Fibroblast of lung (primary cell): ENCODE measurements at places on chromosomes 11 and 22. TPM values are rescaled to one million over a fixed set of nuclear protein-coding genes. Genes with fewer than 3 reads are reported as not detected.

DNA sequence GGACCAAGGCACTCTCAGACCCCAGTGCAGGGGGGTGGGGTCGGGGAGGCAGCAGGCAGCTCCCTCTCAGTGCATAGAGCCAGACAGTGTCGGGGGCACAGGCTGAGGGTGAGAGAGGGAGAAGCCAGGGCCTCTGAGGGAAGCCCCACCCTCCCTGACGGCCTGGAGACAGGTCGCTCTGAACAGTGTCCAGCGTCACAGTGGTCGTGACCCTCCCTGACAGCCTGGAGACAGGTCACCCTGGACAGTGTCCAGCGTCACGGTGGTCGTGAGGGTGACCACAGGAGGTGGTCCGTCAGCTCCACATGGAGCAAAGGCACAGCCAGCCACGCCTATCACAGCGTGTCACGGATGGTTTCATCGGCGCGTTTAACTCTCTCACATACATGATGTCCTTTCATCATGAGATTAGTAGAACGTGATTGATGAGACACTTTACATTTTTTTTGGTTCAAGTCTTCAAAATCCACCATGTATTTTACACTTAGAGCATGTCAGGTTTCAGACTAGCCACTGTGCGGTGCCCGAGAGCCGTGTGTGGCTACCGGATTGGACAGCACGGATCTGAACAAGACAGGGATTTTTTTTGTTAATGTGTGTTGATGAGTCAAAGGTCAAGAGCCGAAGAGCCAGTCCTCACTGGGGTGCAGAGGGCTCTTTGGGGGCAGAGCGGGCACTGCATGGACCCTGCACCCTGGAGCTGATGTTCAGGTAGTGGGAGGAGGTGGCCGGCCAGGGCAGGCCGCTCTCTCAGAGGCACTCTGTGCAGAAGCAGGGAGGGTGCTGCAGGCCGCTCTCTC, 23.9 kb upstream of the PANX2 start:
- H3K27me3 ChIP-seq, result peaks cover 16% of the 10 kb centered on the region
- no peak overlapping the region for H3K4me3 ChIP-seq
- no peaks in the 10 kb centered on the region for H3K4me1 ChIP-seq
- DNase-seq, result peak; percentile 58
- H3K27ac ChIP-seq, result no peak overlapping the region

DNA sequence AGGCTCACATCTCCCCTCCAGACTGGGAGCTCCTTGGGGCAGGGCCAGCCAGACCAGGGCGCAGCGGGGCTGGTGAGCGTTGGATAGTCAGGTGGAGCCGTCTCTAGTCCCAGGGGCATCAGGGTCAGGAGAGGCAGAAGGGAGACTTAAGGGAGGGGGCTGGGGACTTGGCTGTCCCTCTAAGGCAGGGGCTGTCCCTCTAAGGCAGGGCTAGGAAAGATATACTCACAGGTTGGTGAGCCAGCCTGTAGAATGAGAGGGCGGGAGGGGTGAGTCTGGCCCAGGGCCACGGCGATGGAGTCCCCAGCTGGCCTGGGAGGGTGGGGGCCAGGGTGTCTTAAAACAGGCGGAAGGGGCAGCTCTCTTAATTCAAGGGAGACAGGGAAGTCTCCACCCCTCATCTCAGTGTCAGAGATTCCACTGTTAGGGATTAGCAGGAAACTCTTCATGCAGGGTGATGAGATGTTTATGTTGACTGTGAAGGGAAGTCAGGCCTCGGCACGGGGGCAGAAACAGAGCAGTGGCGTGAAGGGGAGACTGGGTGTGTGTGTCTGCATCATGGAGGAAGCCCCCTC, 11.3 kb downstream of the P2RY2 start:
- H3K27me3 ChIP-seq, result no peaks in the 10 kb centered on the region
- no peak overlapping the region for H3K27ac ChIP-seq
- no peaks in the 10 kb centered on the region for H3K36me3 ChIP-seq
- DNase-seq, result no peak
- no peaks in the 10 kb centered on the region for H3K4me1 ChIP-seq

- H3K27ac ChIP-seq, result no peak overlapping the region
- H3K4me3 ChIP-seq, result no peak overlapping the region
- no peaks in the 10 kb centered on the region for H3K36me3 ChIP-seq
- H3K4me1 ChIP-seq, result peaks cover 1% of the 10 kb centered on the region
- no peak for DNase-seq
- no peaks in the 10 kb centered on the region for H3K27me3 ChIP-seq
Observed at GRCh38 chr11:131005829-131006228, 89.5 kb upstream of the SNX19 start.

GRCh38 chr11:121656328-121657090, 203.7 kb upstream of the SORL1-AS1 start:
- peaks cover 16% of the 10 kb centered on the region for H3K4me1 ChIP-seq
- no peaks in the 10 kb centered on the region for H3K27me3 ChIP-seq
- peak; percentile 39 for DNase-seq

- H3K27ac ChIP-seq, result no peak overlapping the region
- no peaks in the 10 kb centered on the region for H3K4me1 ChIP-seq
- H3K36me3 ChIP-seq, result no peaks in the 10 kb centered on the region
- no peak overlapping the region for H3K4me3 ChIP-seq
Observed at GRCh38 chr11:124108156-124108555, 7.1 kb upstream of the VWA5A start.

GRCh38 chr22:48981371-48982061, 846.2 kb downstream of the BRD1 start:
- no peak overlapping the region for H3K4me3 ChIP-seq
- no peaks in the 10 kb centered on the region for H3K36me3 ChIP-seq
- no peak for DNase-seq
- no peaks in the 10 kb centered on the region for H3K4me1 ChIP-seq

DNA sequence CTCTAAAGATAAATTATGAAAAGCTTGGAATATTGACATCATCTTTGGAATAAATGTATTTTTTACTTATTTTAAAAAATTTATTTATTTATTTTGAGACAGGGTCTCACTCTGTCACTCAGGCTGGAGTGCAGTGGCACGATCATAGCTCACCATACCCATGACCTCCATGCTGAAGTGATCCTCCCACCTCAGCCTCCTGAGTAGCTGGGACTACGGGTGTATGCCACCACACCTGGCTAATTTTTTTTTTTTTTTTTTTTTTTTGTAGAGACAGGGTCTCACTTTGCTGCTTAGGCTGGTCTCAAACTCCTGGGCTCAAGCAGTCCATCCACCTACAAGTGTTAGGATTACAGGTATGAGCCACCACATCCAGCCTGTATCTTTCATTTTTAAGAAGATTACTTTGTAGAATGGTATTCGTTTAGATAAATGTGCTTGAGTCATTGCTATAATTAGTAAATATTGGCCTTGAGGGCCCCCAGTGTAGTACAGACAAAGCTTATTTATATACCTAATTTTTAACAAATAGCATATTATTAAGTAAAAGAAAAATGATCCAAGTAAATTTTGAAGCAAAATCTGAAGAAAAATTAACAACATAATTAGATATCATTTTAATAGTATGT, 8.5 kb downstream of the SWAP70 start:
- H3K4me1 ChIP-seq, result no peaks in the 10 kb centered on the region
- H3K36me3 ChIP-seq, result no peaks in the 10 kb centered on the region
- no peak overlapping the region for H3K27ac ChIP-seq

- H3K4me3 ChIP-seq, result no peak overlapping the region
- no peak overlapping the region for H3K27ac ChIP-seq
Observed at GRCh38 chr11:31340903-31341572, 28.5 kb downstream of the DCDC1 start.

DNA sequence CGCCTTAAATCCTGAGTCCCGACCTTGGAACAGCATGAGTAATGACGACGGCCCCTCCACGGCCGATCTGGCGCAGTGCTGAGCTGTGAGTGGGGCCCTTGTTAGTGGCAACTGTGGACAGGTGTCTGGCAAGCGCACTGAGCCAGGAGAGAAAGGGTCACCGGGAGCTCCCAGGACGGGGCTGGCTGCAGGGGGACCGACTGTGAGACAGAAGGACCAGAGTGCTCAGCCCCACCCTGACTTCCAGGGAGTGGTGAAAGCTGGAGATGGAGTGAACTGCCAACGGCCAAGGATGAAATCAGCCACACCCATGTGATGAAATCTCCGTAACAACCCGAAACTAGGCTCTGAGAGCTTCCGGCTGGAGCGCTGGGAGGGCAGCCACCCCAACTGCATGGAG, 228.6 kb downstream of the BRD1 start:
- no peak overlapping the region for H3K4me3 ChIP-seq
- H3K36me3 ChIP-seq, result no peaks in the 10 kb centered on the region
- no peak overlapping the region for H3K27ac ChIP-seq
- DNase-seq, result no peak
- H3K27me3 ChIP-seq, result no peaks in the 10 kb centered on the region

DNA sequence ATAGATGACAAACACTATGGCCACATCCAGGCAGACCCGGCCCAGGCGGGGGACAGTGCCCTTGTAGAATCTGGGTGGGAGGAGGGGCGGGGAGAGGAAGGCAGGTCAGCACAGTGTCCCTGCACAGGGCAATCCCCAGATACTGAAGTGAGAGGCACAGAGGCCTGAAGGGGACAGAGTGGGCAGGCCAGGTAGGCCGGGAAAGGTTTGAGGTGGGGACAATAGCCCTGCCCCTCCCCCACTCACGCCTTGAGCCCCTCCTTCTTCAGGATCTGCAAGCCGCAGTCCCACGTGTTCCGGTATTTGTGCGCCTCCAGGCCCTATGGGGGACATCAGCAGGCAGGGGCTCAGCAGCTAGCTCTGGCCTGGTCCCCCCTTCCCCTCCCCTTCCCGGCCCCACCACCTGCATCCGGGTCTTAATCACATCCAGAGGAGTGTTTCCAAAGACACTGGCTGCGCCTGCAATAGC, 2.3 kb downstream of the SLC25A1 start:
- peaks cover 11% of the 10 kb centered on the region for H3K36me3 ChIP-seq
- peaks cover 29% of the 10 kb centered on the region for H3K4me1 ChIP-seq
- H3K4me3 ChIP-seq, result no peak overlapping the region
- DNase-seq, result no peak
- no peak overlapping the region for H3K27ac ChIP-seq

DNA sequence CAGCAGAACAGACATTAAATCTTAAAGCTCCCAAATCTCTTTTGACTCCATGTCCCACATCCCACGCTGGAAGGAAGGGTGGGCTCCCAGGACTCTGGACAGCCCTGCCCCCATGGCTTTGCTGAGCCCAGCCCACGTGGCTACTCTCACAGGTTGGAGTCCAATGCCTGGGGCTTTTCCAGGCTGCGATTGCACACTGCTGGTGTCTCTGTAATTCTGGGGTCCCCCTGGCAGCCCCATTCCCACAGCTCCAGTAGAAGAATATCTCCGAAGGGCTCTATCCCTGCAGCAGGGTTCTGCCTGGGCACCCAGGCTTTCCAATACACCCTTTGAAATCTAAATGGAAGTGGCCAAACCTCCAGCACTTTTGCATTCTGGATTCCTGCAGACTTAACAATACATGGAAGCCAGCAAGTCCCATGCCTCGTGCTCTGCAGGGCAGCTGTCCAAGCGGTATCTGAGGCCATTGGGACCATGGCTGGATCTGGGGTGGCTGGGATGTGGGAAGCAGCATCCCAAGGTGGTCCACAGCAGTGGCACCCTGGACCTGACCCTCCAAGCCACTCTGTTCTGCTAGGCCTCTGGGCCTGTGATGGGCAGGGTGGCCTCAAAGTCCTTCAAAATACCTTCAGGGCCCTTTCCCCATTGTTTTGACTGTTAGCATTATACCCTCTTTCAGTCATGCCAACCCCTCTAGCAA, 47.9 kb upstream of the TH start:
- H3K27ac ChIP-seq, result no peak overlapping the region
- H3K4me3 ChIP-seq, result no peak overlapping the region
- no peaks in the 10 kb centered on the region for H3K36me3 ChIP-seq

FADS3 gene
- polyA plus RNA-seq, result 40.9 and 79.9 TPM in 2 replicates

EFCAB6 gene
- polyA plus RNA-seq, result 0.38 and 1.0 TPM in 2 replicates

PGR gene
- 0.19 and 0.41 TPM in 2 replicates for polyA plus RNA-seq

PHLDA2 gene
- 16.2 and 20.5 TPM in 2 replicates for polyA plus RNA-seq

MYH9 gene
- 413 and 677 TPM in 2 replicates for polyA plus RNA-seq

MRGPRE gene
- polyA plus RNA-seq, result not detected in 2 replicates

PDE2A gene
- 0.08 and 2.6 TPM in 2 replicates for polyA plus RNA-seq

FAT3 gene
- polyA plus RNA-seq, result 1.9 and 3.9 TPM in 2 replicates

LRRC74B gene
- not detected in 2 replicates for polyA plus RNA-seq

SLC25A18 gene
- polyA plus RNA-seq, result 0.26 TPM in 1 of 2 replicates, not detected in the other

MEI1 gene
- polyA plus RNA-seq, result 0.75 and 4.3 TPM in 2 replicates

OR8D4 gene
- not detected in 2 replicates for polyA plus RNA-seq

POU2AF3 gene
- polyA plus RNA-seq, result 0.07 TPM in 1 of 2 replicates, not detected in the other

TMEM86A gene
- polyA plus RNA-seq, result 0.16 and 0.21 TPM in 2 replicates
